ENCODE measurements at places on chromosomes 16 and 17.

- DNase-seq = no peak
Measured at GRCh38 chr17:78912082-78912481, 9.1 kb upstream of the CEP295NL start.

GRCh38 chr16:4488499-4488967 is 12.3 kb downstream of the HMOX2 start:
- no peak for DNase-seq

DNA sequence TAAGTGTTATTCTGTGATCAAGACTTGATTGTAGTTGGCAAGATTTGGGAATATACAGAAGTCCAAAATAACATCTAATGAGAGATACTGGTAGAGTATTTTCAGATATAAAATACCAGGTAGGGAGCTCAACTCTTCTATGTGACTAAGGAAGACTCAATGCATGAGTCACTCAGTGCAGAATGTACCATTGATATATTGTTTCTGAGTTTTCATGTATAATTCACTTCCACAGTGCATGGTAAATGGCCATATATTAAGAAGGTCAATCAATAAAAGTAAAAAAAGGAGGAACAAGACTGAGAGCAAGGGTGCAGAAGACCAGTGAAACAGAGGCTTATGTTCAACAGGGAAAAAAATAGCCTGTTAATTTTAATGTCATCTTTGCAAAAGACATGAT is 1387.9 kb downstream of the CDH8 start:
- no peak for DNase-seq

GRCh38 chr16:67346341-67346740 is 19.7 kb downstream of the LRRC36 start:
- DNase-seq = no peak

DNA sequence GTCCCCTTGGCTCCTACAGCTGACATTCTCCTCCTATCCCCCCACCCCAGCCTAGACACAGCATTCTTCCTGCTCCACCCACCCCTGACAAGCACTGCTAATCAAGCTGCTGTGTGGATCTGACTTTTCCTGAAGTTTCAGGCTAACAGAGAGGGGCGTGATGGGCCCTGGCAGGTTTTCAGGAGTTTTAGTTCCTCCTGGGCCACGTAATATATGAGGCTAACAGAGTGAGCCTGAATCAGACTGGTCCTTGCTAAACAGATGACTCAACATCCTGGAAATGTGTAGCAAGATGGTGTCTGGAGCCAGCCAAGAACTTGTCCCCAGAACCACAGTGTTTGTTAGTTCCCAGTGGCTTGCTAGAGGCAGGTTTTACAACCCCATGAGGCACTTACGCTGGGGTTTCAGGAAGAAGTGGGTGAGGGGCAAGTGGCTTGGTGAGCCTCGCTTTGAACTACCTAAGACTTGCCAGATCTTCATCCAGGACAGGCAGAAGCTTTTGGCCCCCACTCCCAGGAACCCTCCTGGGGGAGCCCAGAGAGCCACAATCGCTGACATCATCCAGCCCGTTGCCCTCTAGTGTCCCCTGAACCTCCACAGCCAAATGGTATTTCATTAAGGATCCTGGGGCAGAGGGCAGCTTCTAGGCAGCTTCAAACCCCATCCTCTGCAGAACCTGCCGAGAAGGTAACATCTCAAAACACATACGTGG is 15.9 kb downstream of the TMEM92 start:
- no peak for DNase-seq

Measured in stimulated activated CD4-positive, alpha-beta T cell treated with anti-CD3 and anti-CD28 coated beads, Interleukin-1b, Interleukin-23, amount 100 ng/mL, for 1 hour (primary cell).